NCI-H1092 (cell line): ENCODE measurements at places on chromosomes 2 and 18.

DNA sequence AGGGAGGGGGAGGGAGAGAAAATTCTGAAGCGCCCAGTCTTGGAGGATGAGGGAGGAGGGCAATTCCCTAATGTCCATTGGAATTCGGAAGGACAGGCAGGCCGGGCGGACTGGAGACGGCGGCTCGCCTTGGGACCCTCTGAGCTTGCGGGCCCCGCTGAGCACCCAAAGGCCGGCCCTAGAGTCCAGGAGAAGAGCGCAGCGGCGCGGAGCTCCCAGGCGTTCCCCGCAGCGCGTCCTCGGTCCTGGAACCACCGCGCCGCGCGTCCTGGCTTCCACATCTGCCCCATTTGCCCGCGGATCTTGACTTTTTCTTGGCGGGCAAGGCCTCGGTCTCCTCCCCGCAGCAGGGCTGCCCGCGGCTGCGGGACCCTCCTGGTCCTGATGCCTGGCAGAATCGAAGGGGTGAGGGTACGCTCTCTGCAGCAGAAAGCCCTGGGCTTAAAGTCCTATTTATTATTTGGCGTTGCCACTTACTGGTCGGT lies 675 bp upstream of the MLPH start:
- DNase-seq, result no peak

GRCh38 chr18:46468426-46469180 lies 188.4 kb downstream of the LOXHD1 start:
- DNase-seq, result no peak

DNA sequence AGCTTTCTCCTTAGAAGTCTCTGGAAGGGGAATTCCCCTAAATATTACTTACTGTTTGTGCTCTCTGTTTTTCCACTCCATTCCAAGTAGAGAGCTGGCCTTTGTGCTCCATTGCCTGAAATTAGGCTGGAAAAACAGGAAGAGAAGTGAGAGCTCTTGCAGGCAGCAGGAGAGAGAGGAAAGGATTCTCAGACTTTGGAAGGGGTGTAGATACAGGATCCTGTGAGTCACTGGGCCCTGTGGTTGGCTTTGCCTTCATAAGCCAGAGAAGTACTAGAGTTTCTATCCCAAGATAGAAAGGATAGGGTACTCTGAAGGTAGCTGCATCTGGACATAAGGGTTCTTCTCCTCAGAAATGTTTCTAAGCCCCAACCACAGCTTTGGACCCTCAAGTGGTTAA lies 188.9 kb downstream of the CMPK2 start:
- DNase-seq, result no peak

GRCh38 chr2:95276244-95276887 lies 2.1 kb downstream of the PROM2 start:
- DNase-seq, result no peak

DNA sequence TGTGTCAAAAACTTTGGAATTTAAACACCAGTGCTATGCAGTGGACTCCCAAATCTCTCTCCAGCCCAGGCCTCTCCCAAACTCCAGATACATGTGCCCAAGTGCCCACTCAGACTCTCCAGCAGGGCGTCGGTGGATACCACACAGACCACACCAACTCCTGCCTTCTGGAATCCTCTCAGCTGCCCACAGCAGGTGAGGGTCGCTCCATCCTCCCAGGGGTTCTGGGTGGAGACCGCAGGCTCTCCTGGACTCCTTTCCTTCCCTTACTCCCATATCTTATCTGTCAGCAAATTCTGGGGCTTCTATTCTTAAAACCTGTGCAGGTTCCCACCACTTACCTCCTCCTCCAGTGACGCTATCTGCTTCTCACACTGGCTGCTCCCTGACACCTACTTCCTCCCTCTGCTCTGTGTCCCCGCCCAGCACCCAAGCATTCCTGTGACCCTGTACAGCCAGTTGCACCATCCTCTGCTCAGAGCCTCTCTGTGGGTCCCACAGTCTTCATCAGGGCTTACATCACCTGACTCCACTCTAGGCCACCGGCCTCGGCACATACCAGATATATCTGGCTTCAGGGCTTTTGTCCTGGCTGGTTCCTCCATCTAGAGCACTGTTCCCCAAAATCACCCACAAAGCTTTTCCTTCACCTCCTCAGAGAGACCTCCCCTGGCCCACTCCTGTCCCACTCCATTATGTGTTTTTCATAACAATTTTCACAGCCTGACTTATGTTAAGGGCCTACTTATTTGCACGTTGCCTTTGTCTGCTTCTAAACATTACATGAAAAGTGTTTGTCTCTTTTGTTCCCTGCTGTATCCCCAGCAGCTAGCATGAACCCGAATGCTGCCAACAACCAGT lies 2.6 kb upstream of the IMP4 start:
- DNase-seq, result no peak

DNA sequence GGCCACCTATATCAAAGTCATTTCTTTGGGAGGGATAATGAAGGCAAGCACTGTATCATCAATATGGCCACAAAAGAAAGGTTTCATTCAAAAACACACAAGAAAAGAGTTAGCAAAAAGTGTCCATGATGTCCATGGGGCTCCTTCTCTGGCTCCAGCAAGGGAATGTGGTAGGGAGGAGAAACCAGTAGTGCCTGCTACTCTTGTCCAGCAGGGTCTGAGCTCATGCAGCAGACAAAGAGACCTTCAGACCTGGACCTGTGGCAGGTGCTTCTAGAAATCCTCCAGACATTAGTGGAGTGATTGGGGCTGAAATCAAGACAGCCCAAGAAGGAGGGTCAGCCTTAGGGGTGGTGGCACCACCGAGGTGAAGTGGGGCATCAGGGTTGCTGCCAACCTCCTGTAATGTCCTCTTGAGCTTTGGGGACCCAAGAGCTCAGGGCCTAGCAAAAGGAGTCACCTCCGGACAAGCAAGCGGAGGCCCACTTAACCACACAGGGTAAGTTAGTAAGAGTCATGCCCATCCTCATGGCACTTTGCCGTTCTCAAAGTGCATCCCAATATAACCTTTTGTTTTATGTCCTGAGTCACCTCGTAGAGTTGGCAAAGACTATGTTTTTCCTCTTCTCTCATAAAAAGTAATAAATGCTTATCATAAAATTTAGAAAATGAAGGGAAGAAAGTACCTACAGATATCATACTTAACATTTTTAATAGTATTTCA lies 112.6 kb upstream of the YPEL5 start:
- no peak for DNase-seq

DNA sequence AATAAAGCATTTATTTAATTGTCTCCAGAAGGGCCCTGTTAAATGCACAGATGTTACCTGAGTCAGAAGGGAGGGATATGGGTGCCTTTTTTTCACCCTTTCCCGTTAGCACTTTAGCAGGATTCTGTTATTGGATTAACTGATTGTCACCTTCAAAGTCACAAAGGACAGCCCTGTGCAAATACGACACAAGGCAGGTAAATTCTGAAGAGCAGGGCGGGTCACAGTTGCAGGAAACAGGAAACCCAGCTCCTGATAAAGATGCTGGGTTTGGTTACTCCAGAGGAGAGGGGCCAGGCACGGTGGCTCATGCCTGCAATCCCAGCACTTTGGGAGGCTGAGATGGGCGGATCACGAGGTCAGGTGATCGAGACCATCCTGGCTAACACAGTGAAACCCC lies 11.4 kb upstream of the PKDCC start:
- DNase-seq, result no peak

DNA sequence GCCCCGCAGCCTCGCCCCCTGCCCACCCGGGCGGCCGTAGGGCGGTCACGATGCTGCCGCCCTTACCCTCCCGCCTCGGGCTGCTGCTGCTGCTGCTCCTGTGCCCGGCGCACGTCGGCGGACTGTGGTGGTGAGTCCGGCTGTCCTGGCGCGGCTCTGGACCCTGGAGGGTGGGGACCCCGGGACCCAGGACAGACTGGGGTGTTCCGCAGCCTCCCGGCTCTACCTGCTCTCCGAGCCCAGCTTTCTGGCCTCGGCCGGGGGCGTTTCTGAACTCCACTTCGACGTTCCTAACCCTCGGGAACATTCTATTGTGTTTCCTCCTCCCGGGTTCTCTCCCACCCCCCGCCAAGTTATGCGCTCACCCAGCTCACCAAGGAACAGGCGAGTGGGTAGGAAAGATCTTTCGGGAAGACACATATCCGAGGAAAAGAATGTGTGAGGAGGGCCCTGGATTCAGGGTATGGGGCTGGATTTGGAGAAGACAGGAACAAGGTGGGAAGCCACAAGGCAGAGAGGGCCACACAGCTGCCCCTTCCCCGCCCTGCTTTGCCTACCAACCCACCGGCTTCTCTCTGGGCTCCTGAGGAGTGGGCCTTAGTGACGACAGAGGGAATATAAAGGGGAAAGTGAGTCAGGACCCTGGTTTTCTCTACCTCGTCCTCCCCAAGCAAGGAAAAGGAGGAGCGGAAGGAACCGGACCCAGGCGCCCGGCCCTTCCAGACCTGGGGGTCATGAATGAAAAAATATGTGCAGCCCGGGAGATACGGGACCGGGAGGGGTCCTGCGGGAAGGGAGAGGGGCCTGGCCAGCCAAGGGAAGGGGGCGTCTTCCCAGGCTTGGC lies 605 bp downstream of the WNT6 start:
- DNase-seq, result no peak

DNA sequence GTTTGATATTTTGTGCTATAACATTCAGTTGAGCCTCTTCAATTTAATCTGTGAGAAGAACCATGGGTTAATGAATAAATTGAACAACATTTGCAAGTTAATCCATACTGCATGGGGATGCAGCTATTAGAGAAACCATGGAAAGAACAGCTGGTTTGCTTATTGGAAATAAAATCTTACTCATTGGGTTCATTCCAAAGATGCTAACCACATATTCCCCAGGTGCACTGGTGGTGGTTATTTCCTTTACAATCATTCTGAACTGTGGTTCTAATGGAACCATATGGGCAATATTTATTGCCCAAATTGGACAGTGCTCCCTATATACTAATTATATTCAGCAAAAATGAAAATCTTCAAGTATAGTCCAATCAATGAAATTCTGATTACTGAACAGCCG lies 1200.4 kb upstream of the CDH2 start:
- no peak for DNase-seq
